Left ventricle myocardium inferior (tissue), 1 donor: ENCODE measurements at places on chromosomes 3 and 15. TPM values are rescaled to one million over a fixed set of nuclear protein-coding genes. Genes with fewer than 3 reads are reported as not detected.
A peak's percentile ranks its signal among the peaks of the same experiment; 100 is the strongest.

DNA sequence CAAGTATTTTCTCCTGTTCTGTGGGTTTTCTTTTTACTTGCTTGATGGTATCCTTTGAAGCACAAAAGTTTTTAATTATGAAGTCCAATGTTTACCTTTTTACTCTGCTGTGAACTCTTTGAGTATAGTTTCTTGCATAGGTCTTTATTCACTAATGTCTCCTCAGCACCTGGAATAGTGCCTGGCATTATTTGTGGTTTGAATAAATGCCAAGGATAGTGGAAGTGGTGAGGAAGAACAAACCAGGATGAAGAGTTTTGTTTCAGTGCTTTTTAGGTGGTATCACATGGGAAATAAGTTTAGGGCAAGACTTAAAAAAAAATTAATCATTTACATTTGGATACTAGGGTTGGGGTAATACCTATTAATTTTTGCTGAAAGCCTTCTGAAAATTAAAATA, 25.7 kb downstream of the GPD1L start:
- DNase-seq: no peak

DNA sequence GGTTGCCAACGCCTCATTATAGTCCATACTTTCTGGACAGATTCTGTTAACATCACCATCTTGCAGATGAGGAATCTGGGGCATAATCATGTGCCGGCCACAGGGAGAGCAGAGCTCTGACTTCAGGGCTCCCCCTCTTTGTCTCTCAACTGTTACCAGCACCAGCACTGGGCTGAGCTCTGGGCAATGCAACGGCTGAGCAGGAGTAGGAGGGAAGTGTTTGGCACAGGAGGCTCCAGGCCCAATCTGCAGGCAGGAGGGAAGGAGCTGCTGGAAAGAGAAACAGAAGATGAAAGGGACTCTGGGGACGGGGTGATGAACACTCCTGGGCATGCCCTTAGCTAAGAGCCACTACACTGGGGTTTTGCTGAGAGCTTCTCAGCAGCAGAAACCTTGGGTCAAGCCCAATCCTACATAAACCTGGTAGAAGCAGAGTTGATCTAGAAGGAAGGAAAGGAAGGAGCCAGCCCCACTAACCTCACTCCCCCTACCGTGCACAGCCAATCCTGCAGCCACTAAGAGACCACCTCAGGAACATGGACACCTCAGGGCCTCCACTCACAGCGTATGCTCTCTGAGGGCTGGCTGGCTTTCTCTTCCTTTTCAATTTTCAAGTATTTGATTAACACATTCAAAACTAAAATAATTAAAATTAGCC, 73.1 kb upstream of the SPATA12 start:
- no peak for DNase-seq

- DNase-seq: peak; percentile 54
Observed at GRCh38 chr3:21705769-21706168, 45.2 kb downstream of the ZNF385D start.

- no peak for DNase-seq
Observed at GRCh38 chr3:126422571-126423091, 27.9 kb downstream of the CFAP100 start.

- no peak for DNase-seq
Observed at GRCh38 chr3:59249004-59249403, 199.2 kb upstream of the CFAP20DC start.

DNA sequence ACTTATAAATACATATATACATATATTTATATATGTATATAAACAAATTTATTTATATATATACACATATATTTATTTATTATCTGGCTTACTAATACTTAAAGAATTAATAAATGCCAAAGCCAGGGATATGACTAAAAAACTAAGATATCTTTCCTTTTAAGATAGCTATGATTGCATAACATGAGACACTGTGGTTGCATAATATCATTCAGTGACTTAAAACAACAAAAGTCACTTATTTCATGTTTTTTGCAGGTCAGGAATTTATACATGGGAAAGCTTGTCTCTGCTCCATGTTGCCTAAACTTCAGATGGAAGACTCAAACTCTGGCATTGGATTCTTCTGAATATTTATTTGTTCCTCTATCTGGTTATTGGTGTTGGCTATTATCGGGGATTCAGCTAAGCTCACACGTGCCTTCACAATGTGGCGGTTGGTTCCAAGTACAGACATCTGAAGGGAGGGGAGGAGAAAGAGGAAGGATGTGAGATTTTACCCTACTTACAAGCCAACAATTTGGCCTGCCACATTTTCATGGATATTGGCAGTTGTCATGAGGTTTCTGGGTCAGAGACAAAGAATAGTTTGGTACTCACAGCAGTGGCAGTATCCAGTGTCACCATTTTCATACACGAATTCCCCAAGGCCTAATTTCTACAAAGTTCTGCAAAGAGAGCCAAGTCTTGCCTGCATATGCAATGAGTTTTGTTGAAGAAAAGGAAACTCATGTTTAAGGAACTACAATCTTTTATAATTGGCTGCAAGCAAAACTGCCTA, 381.6 kb downstream of the EPHA3 start:
- no peak for DNase-seq

- no peak for DNase-seq
Observed at GRCh38 chr15:78989701-78990240, 44.9 kb upstream of the CTSH start.

DNA sequence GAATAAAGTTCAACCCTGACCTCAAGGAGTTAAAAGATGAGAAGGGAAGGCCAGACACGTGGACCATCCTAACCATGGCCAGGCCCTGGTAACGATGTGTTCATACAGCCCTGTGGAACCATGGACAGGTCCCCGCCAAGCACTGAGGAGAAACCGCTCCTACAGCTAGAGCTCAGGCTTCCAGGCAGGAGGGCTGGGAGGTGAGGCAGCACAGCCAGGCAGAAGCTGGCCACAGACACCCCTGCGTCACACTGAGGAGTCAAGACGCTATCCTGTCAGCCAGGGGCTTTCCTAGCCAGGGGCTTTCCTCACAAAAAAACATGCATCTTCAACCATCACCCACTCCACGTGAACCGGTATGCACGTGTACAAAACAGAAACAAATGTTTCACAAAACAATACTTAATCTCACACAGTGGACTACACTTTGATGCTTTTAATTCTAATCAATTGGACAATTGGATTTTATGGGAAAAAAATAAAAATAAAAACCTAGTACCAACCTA, 73.2 kb downstream of the TBC1D2B start:
- no peak for DNase-seq

DNA sequence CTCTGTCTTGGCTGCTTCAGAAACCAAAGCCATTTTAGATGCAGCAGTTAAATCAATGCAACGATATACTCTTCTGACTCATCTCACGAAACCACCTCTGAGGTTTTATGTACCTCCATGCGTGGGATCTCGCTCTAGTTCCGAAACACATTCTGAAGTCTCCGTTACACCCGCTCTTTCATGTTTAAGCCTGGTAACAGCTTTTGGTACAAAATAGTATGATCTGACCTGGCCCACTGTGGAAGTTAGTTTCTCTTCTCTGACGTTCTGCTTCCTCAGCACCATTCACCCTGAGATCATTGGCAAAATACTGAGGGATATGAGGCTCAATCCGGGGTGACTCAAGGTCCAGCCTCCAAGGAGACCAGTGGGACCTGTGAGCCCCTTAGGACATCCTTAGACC, 121.9 kb downstream of the TMEM266 start:
- DNase-seq: no peak

- peak; percentile 77 for DNase-seq
Observed at GRCh38 chr15:43777267-43777914, 625 bp upstream of the ELL3 start.

DNA sequence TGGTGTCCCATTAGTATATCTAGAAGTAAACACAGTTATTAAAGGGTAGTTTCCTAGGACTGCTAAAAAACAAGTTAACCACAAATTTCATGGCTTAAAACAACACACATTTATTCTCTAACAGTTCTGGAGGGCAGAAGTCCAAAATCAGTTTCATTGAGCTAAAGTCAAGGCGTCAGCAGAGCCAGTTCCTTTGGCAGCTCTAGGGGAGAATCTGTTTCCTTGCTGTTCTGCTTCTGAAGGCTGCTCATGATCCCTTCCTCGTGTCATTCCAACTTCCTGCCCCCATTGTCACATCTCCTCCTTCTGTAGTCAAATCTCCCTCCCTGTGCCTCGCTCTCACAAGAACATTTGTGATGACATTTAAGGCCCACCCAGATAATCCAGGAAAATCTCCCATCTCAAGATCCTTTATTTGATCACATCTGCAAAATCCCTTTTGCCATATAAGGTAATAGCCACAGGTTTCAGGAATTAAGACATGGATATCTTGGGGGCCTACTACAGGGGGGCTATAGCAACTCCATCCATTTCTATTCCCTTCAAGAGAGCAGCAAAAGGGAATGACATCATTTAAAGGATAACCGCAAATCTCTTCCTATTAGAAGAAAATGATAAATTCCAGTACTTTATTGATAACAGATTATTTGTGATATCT, 50.1 kb downstream of the GPR176 start:
- no peak for DNase-seq

DNA sequence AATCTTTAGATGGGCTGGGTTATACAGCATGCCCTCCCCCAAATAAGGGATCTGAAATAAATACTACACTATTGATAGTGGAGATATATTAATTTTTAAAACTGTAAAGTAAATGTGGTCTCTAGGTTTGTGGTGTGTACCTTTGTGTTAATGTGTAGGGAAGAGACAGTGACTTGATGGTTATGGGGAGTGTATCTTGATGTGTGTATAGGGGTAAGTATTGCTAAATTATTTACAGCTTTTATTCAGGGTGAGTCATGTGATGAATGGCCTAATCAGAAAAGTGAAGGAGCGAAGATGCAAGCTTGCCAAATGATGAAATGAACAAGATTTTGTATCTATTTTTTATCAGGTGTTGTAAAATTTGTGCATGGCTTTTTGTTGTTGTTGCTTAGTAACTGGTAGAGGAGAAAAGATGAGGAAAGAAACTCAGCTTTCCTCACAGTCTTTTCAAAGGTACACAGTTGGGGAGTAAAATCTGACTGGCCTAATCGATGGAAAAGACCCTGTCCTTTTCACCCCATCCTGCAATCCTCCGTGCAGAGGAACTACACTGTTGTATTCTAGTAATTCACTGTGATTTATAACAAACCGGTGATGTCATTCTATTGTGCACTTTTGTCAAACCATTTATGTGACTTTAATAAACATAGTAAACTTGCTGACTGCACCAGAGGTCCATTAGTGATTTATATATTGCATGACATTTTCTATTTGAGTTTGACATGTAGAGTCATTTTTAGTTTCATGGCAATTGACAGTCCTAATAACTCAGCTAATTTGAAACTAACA, 17.7 kb downstream of the FEM1B start:
- DNase-seq: no peak

DNA sequence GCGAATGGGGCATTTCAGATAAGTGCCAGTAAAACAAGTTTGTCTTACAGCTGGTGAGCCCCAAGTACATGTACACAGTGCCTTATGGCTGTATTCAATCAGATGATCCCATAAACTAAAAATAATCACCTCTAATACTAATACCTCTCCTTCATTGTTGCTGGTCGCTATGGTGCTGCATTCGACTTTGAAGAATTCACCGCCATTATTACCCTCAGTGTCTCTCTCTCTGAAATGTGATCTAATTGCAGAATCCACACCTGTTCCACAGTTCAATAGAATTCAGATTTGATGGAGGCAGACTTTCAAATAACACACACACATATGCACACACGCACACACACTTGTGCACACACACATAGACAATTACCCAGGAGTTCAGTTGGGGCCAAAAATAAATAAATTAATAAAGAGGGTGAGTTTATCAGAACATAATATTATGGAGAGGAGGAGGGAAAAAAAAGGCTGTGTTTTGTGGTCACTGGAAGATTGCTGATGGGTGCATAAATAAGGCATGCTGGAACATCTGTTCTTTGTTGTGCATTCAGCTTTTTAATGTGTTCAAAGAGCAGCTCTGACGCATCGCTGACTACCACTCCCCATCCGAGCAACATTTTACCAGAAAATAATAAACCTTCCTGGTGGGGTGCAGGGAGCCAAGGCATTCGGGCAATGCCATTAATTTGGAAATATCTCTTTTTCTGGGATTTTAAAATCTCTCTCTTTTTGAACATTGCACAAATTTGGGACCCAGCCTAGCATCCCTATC, 235.7 kb downstream of the SATB1 start:
- no peak for DNase-seq

- no peak for DNase-seq
Observed at GRCh38 chr3:73694983-73695757, 70.4 kb upstream of the PDZRN3 start.

DNA sequence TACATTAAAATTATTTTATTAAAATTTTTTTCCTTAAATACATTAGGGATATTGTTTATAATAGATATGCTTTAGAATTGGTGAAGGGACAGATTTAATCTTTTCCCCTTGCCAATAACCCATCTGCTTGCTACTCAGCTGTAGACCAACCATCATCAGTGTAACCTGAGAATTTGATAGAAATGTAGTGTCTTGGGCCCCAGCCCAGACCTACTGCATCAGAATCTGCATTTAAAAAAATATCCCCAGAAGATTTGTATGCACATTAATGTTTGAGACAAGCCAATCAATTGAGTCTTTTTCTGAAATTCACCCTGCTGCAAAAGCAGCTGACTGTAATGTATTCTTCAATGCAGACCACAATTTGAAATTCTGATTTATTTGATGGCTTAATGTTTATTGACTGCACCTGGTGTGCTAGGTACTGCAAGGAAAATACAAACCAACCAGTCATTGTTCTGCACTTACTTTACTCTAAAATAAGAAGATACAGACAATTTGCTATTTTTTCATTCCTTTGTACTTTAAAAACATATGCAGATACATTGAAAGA, 190.7 kb upstream of the SGO1 start:
- no peak for DNase-seq

GRCh38 chr15:39998511-39999077, 40.4 kb downstream of the SRP14 start:
- no peak for DNase-seq

DNA sequence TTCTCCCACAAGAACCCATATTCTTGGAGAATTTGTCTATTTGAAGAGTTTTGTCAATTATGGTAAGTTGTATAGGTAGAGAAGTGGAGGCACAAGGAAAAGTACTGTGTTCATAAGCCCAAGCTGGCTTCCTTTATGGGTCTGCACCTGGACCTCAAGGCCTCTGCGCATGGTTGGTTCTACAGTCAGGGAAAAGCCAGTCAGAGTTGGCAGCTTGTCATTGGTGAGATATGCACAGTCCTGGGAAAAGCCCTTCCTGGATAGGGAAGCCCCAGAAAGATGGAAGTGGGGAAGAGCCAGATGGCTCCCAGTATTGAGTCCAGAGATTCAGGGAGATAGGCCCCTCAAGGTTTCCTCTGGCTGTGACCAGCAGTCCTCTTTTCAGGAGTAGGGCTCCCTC, 15.8 kb downstream of the BOC start:
- DNase-seq: no peak

GRCh38 chr15:66169625-66170024, 83.9 kb downstream of the MEGF11 start:
- DNase-seq: no peak

- DNase-seq: no peak
Observed at GRCh38 chr3:129690406-129690805, 83.9 kb upstream of the PLXND1 start.

- no peak for DNase-seq
Observed at GRCh38 chr3:187165144-187165543, 25.8 kb upstream of the RPL39L start.

- no peak for DNase-seq
Observed at GRCh38 chr3:15755780-15756179, 42.0 kb downstream of the ANKRD28 start.

GRCh38 chr3:16985608-16986007, 100.9 kb downstream of the PLCL2 start:
- DNase-seq: no peak

The CDHR4 gene
- not detected for total RNA-seq

The OR5K4 gene
- total RNA-seq: not detected

The TM2D3 gene
- total RNA-seq: 50.6 TPM

The ZDHHC19 gene
- not detected for total RNA-seq

The SLC9C1 gene
- total RNA-seq: 1.3 TPM

The PPP4R2 gene
- total RNA-seq: 55.5 TPM

The PDZRN3 gene
- total RNA-seq: 114 TPM

The LIPC gene
- 1.5 TPM for total RNA-seq
